ENCODE measurements at places on chromosomes 3 and 15. TPM values are rescaled to one million over a fixed set of nuclear protein-coding genes. Genes with fewer than 3 reads are reported as not detected.

The MME gene
- 2.9 TPM for total RNA-seq

The GOLGA8K gene
- total RNA-seq: 0.08 TPM

The MOBP gene
- total RNA-seq: not detected

The GPR171 gene
- not detected for total RNA-seq

The MYH15 gene
- total RNA-seq: 0.31 TPM

The POPDC2 gene
- 0.08 TPM for total RNA-seq

The ALDH1A2 gene
- total RNA-seq: not detected

The AHSG gene
- total RNA-seq: not detected
